ENCODE measurements at places on chromosomes 7 and 10.

GRCh38 chr7:130137207-130137606 is 66.9 kb downstream of the KLHDC10 start:
- DNase-seq, result no peak

- no peak for DNase-seq
Observed at GRCh38 chr7:46291601-46292150, 370.6 kb upstream of the IGFBP3 start.

DNA sequence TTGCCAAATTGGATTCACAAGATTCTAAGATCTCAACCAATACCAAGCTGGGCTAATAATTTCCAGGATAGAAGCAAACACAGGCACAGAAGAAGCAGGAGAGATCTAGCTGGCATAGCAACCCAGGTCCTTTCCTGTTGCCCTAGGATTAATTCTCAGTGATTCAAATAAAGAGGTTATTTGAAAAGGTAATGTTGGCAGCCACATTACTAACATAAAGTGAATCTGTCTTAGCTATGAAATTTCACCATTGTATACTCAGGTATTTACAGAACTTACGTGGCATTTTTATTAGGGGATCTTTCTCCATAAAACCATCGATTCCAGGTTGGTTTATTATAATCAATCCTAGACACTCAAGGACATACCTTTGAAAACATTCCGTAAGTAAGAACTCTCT is 379.3 kb upstream of the POM121L12 start:
- no peak for DNase-seq

DNA sequence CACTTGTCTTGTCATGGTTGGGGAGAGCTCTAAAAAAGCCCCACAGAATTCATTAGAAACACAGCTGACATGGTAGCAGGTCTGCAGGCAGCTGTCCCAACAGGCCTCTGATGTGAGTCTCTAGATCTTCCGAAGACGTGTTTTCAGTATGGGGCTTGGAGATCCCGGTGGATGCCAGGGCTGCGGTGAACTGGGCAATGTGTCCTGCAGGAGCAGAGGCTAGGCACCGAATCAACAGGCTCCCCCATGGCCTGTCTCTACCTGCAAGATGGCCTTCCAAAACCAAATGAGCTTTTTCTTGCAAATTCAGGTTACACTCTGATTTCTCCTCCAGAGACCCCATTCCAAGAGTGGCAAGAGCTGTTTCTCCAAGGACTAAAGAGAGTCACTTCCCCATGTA is 2.9 kb downstream of the CPXM2 start:
- no peak for DNase-seq

DNA sequence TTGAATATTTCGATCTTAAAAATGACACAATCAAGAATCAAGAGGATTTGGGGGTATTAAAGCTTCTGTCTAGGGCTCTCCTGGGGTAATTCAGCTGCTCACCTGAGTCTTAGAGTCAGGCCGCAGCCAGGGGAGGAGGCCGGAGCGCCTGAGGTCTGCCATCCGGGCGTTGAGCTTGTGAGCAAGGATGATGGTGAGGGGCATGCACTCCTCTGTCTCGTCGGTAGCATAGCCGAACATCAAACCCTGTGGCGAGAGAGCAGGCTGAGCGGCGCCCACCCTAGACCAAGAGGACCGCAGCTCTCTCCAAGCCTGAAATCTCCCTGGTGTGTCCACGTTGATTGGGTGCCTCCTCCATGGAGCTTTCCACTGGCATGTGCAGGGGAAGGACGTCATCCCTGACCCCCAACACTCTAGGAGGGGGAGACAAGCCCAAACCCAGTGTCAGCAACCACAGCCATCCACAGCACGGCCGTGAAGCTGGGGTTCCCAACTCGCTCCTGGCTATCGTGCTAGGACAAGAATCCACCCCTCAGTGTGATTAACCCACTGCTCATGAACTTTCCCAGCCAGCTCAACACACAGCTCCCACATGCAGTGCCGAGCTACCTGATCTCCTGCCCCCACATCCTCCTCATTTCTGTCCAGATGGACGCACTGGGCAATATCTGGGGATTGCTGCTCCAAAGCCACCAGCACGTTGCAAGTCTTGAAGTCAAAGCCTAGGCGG is 9.2 kb downstream of the MAT1A start:
- no peak for DNase-seq

- no peak for DNase-seq
Observed at GRCh38 chr10:128865436-128866195, 601.4 kb upstream of the MGMT start.

DNA sequence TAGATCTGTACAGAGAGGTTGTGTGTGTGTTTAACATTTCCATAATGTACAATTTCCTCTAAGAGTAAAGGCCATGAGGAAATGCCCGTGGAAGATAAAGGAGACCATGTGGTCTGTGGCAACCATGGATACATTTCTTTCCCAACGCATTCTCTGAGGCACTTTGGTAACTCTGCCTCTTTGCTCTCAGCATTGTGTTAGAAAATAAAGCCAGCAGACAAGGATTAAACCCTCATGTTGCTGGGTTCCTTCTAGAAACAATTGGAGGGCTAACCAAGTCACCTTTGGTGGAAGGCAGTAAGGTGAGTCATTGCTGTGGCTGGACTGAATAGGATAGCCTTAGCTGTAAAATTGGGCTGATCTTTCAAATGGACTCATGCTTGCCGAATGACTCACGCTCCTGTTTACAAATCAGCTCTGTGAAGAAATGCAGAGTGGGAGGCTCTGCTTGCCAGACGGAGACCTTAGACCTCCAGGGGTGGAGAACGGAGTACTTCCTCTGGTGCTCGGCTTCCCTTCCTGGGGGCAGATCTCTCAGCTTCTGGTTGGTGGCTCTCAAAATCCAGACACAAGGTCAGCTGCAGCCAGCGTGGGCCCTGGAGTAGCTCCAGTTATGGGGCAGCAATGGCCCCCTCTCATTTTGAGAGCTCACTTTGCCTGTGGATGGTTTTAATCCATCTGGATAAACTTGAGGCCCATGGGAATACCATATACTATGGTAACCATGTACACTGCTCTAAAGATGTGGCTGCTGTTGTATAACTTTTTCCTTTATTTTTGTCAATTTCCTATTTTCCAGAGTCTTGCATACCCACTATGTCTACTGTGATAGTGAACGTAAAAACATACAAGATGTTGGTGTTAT is 137.3 kb downstream of the TCF7L2 start:
- no peak for DNase-seq

- no peak for DNase-seq
Observed at GRCh38 chr10:7343040-7343439, 67.8 kb downstream of the SFMBT2 start.

GRCh38 chr10:107898392-107898791 is 733.9 kb upstream of the SORCS1 start:
- no peak for DNase-seq

DNA sequence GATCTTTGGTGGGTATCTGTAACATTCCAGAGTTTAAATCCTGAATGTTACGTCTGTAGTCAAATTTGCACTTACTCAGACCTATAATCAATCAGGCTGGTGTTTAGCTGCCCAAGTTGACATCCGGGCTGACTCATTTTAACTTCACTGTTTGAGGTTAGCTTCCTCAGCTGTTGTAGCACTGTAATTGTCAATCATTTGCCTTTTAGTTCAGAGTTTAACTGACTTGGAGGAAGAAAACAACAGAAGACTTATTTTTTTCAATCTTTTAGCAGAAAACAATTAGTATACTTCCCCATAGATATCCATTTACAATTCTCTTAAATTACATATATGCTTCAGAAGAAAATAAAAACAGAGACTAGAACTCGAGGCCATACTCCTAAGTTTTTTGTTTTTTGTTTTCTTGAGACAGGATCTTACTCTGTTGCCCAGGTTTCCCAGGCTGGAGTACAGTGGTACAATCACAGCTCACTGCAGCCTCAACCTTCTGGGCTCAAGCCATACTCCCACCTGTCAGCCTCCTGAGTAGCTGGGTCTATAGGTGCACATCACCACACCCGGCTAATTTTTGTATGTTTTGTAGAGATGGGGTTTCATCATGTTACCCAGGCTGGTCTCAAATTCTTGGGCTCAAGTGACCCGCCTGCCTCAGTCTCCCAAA is 38.5 kb upstream of the LRRC17 start:
- no peak for DNase-seq

- DNase-seq, result no peak
Observed at GRCh38 chr7:81990395-81990794, 220.5 kb upstream of the HGF start.

DNA sequence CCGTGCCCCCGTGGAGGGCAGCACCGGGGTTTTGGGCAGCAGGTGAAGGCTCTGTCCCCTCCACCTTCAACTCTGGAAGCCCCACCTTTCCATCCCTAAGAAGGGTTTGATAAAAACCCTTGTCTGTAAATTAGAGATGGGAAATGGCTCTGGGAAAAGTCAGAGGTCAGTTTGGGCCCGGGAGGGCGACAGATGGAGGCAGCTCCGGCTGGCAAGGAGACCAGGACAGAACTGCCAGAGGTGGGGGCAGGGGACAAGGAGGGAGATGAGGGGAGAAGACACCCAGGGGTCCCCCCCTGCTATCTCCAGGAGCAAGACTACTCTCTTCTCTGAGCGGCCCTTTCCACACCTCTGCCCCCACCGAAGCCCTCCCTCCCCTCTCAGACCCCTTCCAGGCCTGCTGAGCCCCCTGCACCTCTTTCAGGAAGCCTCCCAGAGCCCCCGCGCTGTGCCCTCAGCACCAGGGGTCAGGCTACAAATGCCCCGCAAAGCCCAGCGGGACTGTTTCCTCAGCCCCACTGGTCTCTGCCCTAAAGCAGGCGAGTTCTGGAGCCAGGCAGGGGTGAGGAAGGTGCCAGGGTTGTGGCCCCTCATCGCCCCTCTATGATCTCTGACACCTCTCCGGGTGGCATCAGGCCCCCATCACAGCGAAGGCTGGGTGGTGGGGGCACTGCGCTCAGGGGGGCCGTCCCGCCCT is 980 bp upstream of the SH2B2 start:
- no peak for DNase-seq

DNA sequence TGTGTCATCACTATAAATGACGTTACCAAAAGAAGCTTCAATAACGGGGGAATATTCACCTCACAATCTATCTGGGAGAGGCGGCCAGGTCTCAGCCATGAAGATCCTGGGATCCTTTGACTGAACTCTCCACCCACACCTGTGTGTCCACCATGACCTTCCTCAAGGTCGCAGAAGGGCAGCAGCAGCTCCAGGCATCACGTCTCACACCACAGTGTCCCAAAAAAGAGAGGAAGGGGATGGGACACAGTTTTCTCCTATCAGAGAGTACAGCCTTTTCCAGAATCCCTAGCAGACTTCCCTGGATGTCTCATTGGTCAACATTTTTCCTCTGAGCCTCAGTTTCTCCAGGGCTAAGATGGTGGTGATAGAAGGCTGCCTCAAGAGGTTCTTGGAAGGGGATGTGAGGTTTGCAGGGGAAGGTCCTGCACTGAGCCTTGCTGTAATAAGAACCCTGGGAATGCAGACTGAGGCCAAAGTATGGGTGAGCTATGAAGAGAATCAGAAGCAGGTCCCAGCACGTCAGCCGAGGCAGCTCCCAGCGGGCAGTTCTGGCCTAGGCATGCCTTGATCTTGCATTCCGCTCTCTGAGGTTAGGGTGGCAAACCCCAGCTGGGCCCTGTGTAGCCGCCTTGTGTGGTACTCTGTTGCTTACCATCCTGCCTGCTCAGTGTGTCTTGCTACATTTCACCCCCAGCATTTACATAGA is 63.8 kb downstream of the COL26A1 start:
- no peak for DNase-seq

DNA sequence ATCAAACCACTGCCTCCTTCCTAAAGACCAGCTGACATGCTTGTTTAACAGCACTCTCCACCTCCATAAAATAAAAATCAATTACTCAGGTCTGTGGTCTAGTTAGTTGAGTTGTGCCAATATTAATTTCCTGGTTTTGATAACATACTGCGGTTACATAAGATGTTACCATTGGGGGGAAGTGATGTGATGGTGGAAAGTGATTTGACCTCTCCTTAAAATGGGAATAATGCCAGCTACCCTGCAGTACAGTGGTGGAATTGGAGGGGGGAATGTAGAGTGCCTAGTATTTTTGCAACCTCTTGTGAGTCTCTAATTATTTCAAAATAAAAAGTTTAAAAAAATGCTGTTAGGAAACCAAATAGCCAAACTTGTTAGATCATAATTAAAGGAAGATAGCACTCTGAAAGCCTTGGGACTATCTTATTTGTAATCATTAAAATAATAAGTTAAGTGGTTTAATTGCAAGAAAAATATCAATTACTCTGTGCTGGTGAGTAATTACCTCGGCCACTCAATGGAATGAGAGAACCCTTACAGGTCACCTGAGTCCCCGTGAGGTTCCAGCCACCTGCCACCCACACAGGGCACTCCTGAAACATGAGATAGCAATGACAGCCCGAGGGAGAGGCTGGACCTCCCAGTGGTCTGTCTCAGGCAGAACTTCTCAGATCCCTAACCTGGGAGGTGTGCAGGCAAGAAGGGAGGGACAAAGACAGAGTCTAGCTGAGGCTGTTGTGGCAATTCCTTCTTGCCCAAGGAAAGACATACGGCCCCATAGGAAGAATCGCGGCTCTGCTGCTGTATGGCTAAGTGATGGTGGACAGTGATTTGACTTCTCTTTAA is 94.1 kb downstream of the SH3PXD2A start:
- DNase-seq, result no peak

GRCh38 chr10:68284062-68285001 is 47.5 kb upstream of the HNRNPH3 start:
- no peak for DNase-seq

GRCh38 chr7:150962553-150963399 is 15.3 kb downstream of the KCNH2 start:
- peak; percentile 73 for DNase-seq

- no peak for DNase-seq
Observed at GRCh38 chr7:49483142-49483541, 290.3 kb upstream of the VWC2 start.

GRCh38 chr10:125149680-125150047 is 10.7 kb downstream of the CTBP2 start:
- DNase-seq, result no peak

DNA sequence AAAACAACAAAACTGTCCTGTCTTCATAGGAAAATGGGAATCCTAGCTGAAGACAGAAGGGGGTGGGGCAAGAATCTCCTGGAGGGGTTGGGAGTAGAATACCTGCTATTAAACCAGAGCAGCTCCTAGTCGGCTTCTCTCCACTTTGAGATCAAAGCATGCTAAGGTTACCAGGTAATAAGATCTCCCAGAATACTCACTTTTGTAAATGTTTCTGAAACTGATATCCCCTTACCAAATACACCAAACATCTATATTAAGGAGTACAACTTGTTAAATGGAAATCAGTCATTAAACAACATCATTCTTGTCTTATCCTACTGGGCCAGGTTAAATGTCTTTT is 29.5 kb upstream of the DAGLB start:
- DNase-seq, result no peak

- no peak for DNase-seq
Observed at GRCh38 chr10:131832056-131832685, 68.6 kb upstream of the PPP2R2D start.

- DNase-seq, result no peak
Observed at GRCh38 chr10:80468002-80468401, 13.9 kb downstream of the TSPAN14 start.
